ENCODE measurements at places on chromosomes 11 and 22. TPM values are rescaled to one million over a fixed set of nuclear protein-coding genes. Genes with fewer than 3 reads are reported as not detected.

VPS11 gene
- total RNA-seq, result 68.0 TPM

GRCh38 chr11:130295657-130296056, 19.1 kb downstream of the ZBTB44 start:
- no peak overlapping the region for H3K4me3 ChIP-seq
- no peak for DNase-seq
- H3K4me1 ChIP-seq, result peaks cover 47% of the 10 kb centered on the region
- no peaks in the 10 kb centered on the region for H3K27me3 ChIP-seq

GRCh38 chr11:119011476-119012053, 6.6 kb downstream of the RPS25 start:
- no peak overlapping the region for H3K27ac ChIP-seq
- H3K27me3 ChIP-seq, result no peaks in the 10 kb centered on the region
- H3K4me3 ChIP-seq, result no peak overlapping the region

DNA sequence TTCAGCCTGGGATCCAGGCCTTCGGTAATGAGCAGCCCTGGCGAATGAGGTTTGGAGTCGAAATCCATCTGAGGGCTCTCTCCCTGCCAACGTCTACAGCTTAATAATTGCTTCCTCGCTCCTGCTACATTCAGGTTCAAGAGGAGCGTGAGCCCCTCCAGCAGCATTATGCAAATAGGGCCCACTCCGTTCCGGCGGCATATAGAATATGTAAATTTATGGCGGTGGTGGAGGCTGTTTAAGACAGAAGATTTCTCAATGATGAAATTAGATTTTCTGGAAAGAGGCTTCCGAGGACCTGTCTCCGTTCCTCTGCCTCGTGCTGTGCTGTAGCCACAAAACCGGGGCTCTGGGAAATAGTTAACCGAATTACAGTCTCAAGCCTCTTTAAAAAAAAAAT, 402.8 kb downstream of the MIAT start:
- no peaks in the 10 kb centered on the region for H3K4me1 ChIP-seq
- DNase-seq, result no peak
- H3K36me3 ChIP-seq, result no peaks in the 10 kb centered on the region
- no peak overlapping the region for H3K27ac ChIP-seq
- H3K27me3 ChIP-seq, result peaks cover 4% of the 10 kb centered on the region

LRRC75B gene
- not detected for total RNA-seq

- no peak overlapping the region for H3K27ac ChIP-seq
- no peaks in the 10 kb centered on the region for H3K27me3 ChIP-seq
- DNase-seq, result no peak
- H3K36me3 ChIP-seq, result no peaks in the 10 kb centered on the region
- peaks cover 15% of the 10 kb centered on the region for H3K4me1 ChIP-seq
- no peak overlapping the region for H3K4me3 ChIP-seq
Measured at GRCh38 chr11:61893981-61894380, 2.6 kb upstream of the FADS3 start.

MS4A4E gene
- total RNA-seq, result not detected

DNA sequence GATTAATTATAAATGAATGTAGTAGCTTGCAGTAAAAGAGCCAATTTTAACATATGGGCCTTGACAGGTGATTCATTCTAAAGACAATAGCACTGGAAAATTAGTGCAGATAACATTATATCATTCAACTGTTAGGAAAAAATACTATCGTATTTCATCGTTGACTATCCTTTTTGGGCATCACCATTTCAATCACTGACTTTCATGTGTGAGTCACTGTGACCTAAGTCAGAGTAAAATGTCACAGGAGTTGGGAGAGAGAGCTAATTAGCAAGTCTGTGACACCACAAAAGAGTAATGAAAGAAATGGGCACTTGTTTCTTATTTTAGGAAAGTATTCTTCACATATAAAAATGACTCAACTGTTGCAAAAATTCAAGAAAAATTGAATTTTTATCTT, 253.8 kb upstream of the CNTN5 start:
- H3K36me3 ChIP-seq, result no peaks in the 10 kb centered on the region
- no peak overlapping the region for H3K4me3 ChIP-seq
- no peaks in the 10 kb centered on the region for H3K27me3 ChIP-seq

DNA sequence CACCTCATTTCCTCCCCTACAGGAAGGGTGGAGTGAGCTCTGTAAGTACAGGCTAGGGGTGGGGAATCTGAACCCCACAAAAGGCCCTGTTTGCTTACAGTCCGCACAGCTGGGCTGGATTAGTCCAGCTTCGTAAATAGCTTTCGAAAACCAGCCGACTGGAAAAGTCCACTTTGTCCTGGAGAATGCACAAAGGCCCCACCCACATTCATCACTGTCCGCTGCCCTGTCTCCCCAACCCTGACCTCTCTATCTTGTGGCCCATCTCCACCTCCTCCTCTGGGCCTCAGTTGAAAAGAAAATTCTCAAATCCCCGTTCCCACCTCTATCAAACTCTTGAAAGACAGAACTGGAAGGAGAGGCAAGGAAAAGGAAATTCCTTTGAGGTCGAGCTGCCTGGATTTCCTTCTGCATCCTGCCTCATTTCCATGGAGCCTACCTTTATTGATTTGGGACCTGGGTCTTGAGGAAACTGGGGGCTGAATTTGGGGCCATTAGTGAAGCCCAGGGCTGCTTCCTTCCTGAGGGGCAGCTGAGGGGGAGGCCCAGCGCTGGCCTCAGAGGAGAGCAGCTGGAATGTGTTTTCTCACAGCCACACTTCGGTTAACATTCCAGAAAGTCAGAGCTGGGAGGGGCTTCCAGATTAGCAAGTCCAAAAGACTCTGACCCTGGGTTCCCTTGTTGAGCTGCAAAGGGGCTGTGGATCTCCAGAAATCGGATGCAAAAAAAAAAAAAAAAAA, 147.6 kb downstream of the FBXO7 start:
- H3K27me3 ChIP-seq, result peaks cover 3% of the 10 kb centered on the region
- no peak for DNase-seq
- H3K36me3 ChIP-seq, result peaks cover 5% of the 10 kb centered on the region
- no peak overlapping the region for H3K27ac ChIP-seq
- no peak overlapping the region for H3K4me3 ChIP-seq

GRCh38 chr11:36594316-36594989, at the start of gene IFTAP:
Gene IFTAP, plus strand, starts transcription at chr11:36594502. Its CDS starts 15,602 bp downstream, at chr11:36610104.
- peak within 1 kb of the TSS; percentile 90 for H3K27ac ChIP-seq
- peaks cover 12% of the 10 kb centered on the region for H3K4me1 ChIP-seq
- peak within 1 kb of the TSS; percentile 93 for H3K4me3 ChIP-seq
- peaks cover 28% of the 10 kb centered on the region for H3K27me3 ChIP-seq
- H3K36me3 ChIP-seq, result no peaks in the 10 kb centered on the region

DNA sequence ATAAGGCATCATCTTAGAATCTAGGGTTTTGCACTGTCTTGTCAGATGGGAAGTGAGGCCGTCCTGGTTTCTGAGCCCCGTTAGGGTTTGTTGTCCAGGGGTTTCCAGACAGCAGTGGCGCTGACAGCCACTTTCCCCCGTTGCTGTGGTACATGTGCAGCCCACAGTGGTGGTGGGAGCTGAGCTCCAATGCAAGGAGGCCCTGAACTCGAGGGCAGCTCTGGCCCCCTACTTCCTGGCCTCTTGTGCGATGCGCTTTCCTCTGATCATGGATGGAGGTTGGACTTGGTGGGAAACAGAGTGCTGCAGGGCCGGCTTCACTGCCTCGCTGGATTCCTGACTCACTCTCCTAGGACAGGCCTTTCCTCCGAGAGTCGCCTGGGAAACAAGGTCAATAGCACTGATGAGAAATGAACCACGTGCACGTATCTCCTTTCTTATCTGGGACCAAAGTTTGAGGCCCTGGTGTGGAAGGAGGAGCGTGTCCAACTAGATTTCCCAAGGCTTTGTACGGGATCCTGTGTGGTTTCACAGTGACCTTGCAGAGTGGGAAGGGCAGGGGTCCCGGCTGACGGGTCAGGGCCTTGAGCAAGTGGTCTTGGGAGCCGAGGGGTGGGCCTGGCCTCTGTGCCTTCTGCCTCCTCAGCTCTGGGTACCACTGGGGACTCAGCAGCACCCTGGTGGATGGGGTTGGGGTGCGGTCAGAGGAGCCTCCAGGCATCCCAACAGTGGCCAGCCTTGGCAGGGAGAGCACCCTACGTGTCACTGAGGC, 3.7 kb downstream of the PHRF1 start:
- H3K27ac ChIP-seq, result peak overlapping the region; percentile 25
- peaks cover 32% of the 10 kb centered on the region for H3K36me3 ChIP-seq
- no peak for DNase-seq
- H3K4me1 ChIP-seq, result peaks cover 49% of the 10 kb centered on the region
- H3K27me3 ChIP-seq, result no peaks in the 10 kb centered on the region
